ENCODE measurements at places on chromosomes 5 and 9.

GRCh38 chr5:110916381-110917049 lies 155.0 kb upstream of the TSLP start:
- DNase-seq = no peak

DNA sequence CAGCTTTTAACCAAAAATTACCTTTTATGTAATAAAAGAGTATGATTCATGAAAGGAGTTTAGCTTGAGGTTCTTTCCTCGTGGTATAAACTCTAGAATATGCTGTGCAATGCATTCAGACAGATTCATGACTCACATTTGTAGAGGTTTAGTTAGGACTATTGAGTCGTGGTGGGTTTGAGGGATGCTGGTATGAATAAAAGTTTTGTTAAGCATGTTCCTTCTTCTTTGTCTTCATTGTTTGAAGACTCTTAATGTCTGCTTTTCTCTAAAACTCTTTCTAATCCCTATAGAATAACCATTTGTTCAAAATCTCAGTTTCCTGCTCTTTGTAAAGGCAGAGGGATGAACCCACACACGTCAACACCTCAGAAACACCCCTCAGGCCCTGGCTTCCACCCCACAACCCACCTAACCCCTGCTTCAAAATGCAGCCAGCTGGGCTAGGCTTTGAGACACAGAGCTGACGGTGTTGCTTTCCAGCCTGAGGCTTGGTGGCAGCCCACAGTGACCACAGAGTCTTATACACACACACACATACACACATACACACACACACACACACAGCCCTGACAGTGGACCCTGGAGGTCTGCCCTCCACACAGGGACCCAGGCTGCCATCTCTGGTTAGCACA lies 69.0 kb upstream of the IRX1 start:
- no peak for DNase-seq

- peak; percentile 91 for DNase-seq
These were observed 868 bp downstream of the ZBTB43 start for GRCh38 chr9:126805554-126806262.

GRCh38 chr9:20030671-20031070 lies 241.8 kb upstream of the SLC24A2 start:
- DNase-seq = no peak

- peak; percentile 50 for DNase-seq
These were observed 209.5 kb upstream of the S1PR3 start for GRCh38 chr9:88781628-88782391.

DNA sequence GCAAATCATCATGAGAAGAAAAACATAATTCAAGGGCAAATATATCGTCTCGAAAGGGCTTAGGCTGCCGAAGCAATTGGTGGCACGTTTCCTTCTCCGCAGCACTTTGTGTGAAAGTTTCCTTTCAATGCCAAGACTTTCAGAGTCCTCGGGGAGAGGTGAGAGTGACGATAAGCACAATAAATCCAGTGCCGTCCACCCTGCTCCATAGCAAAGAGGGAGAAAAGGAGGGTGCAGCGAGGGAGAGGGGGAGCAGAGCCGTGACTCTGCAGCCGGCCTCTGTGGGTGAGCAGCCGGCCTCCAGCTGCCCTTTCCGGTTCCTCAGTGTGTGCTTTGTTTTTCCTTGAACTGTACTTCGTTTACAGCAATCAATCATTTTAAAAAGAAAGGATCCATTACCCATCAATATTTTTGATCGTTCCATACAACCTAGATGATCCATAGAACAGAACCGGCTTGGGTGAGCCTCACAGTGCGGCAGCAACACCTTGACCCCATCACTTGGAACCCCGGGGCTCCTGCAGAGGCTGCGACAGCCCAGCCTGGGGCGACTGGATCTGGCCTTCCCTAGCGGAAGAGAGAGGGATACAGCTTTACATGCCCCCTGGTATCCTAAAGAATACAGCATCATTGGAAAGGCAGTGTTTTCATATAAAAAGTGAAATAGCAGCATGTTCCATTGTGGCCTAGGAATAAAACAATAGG lies 247.0 kb upstream of the IRX4 start:
- DNase-seq = no peak

- DNase-seq = no peak
These were observed 10.7 kb downstream of the PHYKPL start for GRCh38 chr5:178221853-178222252.

DNA sequence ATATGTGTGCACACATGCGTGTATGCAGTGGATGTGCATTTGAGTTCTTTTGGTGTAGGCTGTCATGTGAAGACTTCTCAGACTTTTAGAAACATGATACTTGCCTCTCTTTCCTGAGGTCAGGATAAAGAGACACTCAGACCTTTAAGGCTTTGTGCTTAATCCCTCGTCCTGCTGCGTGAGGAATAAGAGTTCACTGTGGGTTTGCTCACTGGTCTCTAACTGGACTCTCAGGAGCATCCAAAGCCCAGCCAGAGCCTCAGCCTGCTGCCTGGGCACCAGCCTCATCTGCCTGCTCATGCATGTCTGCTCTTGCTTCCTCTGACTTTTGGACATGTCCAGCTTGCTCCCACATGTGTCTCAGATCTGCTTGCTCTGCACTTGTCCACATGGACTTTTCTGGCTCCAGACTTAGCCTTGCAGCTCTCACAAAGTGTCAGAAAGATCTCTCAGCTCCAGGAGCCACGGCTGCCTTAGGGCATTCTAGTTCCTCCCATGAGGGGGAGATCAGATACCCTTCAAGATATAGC lies 65.1 kb upstream of the ZNF366 start:
- DNase-seq = no peak

DNA sequence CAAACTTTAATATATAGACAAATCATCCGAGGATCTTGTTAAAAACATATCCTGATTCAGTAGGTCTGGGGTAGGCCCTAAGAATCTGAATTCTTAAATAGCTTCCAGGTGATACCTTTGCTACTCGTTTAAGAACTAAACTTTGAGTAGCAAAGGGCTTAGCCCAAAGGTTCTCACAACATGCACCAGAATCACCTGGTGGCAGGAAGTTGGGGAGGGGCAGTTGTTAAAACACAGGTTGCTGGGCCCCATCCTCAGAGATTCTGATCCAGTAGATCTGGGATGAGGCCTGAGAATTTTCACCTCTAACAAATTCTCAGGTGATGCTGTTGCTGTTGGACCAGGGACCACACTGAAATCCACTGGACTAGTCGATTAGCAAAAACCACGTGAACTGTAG lies 20.0 kb upstream of the RGMB start:
- no peak for DNase-seq

DNA sequence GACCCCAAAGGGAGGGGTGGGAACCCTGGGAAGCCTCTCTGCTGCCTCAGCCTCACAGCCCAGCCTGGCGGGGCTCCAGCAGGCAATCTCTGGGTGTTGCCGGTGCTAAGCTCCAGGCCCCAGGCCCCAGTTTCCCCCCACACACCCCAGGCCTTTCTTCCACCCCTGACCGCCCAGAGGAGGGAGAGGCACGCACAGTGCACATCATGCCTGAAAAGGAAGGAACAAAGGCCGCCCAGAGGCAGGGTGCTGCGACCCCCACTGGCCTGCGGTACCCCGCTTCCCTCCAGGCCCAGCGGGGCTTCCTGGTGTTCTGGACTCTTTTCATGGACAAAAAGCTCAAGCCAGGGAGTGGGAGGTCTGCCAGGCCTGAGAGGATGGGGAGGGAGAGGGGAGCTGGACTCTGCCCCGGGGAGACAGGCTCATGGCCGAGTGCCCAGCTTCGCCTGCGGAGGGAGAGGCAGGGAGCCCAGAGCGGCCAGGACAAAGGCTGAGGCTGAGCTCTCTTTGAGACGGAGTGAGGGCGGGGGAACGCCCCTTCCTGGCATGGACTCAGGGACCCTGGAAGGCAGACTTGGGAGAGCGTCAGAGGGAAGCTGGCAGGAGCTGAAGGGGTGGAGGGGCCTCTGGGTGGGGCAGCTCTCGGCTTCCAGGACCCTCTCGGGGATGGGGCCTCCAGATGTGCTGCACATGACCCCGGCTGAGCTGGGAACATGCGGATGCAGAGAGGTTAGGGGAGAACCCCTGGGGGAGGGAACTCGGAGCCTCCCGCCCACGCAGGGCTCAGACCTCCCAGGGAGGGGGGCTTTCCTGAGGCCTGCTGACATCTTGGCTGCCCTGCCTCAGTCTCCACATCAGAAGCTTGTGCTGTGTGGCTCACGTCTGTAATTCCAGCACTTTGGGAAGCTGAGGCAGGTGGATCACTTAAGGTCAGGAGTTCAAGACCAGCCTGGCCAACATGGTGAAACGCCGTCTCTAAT lies 1.8 kb upstream of the ENTPD2 start:
- DNase-seq = no peak

DNA sequence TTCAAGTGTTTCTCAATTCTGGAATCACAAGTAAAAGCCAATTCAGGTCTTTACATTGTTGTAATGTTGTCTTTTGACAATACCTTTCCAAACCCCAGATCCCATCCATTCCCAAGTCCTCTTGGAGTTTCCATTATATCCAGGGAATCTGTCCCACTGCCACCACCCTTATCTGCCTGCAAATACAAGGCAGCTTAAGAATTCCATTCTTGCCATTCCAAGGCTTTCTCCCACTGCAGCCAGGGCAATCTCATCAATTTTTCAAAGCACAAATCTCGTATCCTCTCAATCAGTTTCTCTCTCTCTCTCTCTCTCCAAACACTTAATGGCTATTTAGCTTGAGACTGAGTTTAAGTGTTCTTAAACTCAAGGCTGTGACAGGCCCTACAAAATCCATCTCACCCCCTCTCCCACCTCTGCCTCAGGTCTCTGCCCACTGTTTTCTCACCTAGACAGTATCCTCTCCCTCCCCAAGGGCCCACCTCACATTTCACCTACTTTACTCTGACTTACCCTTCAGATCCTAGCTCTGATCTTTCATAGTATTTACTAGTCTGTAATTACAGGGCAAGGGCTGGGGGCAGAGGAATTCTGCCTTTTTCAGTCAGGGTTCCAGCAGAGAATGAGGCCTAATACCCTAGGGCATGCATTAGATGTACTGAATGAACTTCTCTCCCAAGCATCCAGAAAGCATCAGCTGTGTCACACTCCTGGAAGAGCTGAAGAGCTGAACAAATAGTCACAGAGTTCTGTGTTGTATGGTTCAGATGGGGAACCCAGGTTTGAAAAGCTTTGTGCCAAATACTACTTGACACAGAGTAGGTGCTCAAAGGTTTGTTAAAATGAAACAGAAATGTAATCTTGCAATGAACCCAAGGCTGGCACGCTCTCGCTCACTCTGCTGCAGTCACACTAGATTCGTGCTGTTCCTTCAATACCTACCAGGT lies 46.0 kb downstream of the RAPGEF1 start:
- no peak for DNase-seq

GRCh38 chr9:96245399-96245798 lies 56.6 kb downstream of the HSD17B3 start:
- DNase-seq = no peak

DNA sequence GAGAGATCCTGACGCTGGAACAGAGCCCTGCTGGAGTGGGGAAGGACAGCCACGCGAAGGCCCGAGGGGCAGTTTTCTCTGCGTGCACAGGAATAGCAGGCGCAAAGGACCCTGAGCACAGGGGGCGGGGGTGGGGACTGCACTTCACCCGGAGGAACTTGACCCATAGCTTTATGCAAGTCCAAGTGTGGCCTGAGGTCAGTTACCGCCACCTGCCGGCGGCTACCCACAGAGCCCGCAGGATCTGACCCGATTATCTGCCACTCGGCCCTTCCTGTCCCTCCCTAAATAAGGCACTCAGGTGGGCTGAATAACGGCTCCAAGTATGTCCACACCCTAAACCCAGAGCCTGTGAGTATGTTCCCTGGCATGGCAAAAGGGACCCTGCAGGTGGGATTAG lies 65.4 kb upstream of the FCN1 start:
- peak; percentile 66 for DNase-seq

- DNase-seq = peak; percentile 85
These were observed 19.6 kb upstream of the HRH2 start for GRCh38 chr5:175638305-175638704.

GRCh38 chr5:107253246-107253645 lies 417.5 kb downstream of the EFNA5 start:
- DNase-seq = no peak

DNA sequence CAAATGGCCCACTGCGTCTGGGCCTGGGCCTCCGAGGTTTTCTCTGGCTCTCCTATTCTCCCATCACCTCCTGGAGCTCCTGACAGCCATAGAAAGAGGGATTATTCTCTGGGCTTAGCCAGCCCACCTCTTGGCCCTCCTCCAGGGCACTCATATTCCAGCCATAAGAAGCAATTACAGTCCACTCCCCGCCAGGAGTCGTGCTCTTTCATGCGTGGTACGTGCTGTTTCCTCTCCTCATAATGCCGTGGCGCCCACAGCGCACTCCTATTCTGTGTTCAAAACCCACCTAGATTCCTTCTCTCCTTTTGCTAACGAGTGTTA lies 240.8 kb upstream of the ZNF462 start:
- no peak for DNase-seq

GRCh38 chr5:132313961-132314432 lies 19.8 kb downstream of the SLC22A4 start:
- DNase-seq = no peak

- no peak for DNase-seq
These were observed 451.3 kb downstream of the BNC2 start for GRCh38 chr9:16419124-16419523.

- no peak for DNase-seq
These were observed 28.5 kb upstream of the PLPPR1 start for GRCh38 chr9:100999906-101000544.

DNA sequence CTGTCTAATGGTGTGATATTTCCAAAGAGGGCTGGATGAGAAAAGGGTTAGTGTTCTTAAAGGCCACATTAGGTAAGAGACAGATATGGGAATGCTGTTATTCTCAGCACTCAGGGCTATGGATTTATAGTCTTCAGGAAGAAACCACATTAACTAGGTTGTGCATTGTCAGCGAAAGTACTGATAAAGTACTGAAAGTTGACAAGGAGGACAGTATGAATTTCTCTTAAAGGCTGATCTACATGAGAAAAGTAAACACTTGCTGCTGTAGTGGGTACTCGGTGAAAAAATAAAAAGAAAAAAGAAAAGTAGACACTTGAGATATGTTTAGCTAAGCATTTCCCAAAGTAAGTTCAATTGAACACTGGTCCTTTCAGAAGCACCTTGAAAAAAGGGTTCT lies 381.0 kb upstream of the RPS23 start:
- no peak for DNase-seq

GRCh38 chr5:78530342-78531096 lies 118.1 kb downstream of the LHFPL2 start:
- DNase-seq = peak; percentile 94

DNA sequence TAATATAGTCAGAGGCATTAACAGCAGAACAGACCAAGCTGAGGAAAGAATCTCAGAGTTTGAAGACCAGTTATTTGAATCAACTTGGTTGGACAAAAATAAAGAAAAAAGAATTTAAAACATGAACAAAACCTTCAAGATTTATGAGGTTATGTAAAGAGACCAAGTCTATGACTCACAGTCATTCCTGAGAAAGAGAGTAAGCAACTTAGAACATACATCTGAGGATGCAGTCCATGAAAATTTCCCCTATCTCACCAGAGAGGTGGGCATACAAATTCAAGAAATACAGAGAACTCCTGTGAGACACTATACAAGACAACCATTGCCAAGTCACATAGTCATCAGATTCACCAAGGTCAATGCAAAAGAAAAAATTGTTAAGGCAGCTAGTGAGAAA lies 17.4 kb upstream of the C9orf72 start:
- DNase-seq = peak; percentile 30

All from suppressor macrophage treated with lipopolysaccharide for 4 hours (primary cell).